ENCODE measurements at places on chromosomes 4 and X. TPM values are rescaled to one million over a fixed set of nuclear protein-coding genes. Genes with fewer than 3 reads are reported as not detected.

Gene SLC7A11
- polyA plus RNA-seq: 2.3 TPM

Gene PNMA6F
- 0.17 TPM for polyA plus RNA-seq

Gene RTL3
- not detected for polyA plus RNA-seq

Gene MAGEC3
- polyA plus RNA-seq: not detected

GRCh38 chr4:79850626-79851025 is 222.4 kb downstream of the ANTXR2 start:
- no peak for DNase-seq

Measured in right renal pelvis (tissue), 4 donors.